ENCODE measurements at places on chromosomes 2 and 18.

GRCh38 chr2:221822416-221822815 is 250.3 kb upstream of the EPHA4 start:
- no peak for DNase-seq

DNA sequence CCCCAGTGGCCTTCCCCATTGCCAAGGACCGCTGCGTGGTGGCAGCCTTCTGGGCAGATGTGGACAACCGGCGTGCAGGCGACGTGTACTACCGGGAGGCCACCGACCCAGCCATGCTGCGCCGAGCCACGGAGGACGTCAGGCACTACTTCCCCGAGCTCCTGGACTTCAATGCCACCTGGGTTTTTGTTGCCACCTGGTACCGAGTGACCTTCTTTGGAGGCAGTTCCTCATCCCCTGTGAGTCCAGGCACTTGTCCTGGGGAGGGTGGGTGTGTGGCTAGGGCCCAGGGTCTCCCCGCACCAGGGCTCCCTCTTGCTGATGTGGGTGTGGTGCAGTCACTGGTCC is 31.9 kb downstream of the SNED1 start:
- DNase-seq: no peak

DNA sequence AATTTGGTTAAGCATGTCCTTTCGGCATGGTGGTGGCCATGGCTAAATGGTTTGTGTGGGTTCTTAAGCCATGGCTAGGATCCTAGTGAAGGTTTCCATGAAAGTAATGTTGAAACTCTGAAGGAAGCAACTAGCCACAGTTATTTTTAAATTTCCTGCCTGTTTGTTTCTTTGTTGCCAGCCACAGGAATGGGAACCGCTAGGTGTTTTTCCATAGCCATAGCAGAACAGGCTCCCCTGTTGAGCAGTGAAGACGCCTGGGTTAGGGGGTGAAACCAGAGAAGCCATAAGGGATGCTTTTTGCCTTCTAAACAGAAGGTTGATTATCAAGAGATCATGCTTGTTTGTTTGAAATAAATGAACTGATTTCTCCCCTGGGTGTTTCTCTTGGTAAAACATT is 60.1 kb upstream of the CHMP1B start:
- no peak for DNase-seq

GRCh38 chr2:24559473-24560113 is 68.5 kb downstream of the NCOA1 start:
- DNase-seq: no peak

- no peak for DNase-seq
Measured at GRCh38 chr2:217370391-217370790, 510.5 kb upstream of the TNP1 start.

GRCh38 chr2:58182527-58182926 is 58.6 kb downstream of the FANCL start:
- DNase-seq: no peak

DNA sequence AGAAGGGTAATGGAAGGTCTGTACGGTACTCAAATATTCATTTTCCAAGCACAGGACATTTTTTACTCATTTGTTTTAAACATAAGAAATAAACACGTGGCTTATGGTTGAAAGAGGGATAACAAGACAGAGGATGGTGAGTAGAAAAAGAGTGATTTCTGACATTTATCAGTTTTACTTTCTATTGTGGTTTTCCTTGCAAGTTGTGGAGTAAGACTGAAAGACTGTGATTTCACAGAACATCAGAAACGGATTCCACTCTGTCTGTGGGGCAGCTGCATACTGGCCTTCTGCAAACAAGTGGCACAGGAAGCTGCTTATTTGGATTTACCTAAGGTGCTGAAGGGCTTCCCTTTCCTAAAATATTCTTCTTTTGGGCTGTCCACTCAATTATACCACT is 122.2 kb upstream of the ITGB6 start:
- no peak for DNase-seq

- no peak for DNase-seq
Measured at GRCh38 chr2:222774941-222775340, 85.9 kb upstream of the ACSL3 start.

Data from activated T-helper 1 cell treated with anti-CD3 and anti-CD28 coated beads, Interleukin-2, amount 50 U/mL, for 16 hours (primary cell).